ENCODE measurements at places on chromosomes 2 and 18. TPM values are rescaled to one million over a fixed set of nuclear protein-coding genes. Genes with fewer than 3 reads are reported as not detected.

CRYBA2 gene
- not detected for total RNA-seq

CD28 gene
- total RNA-seq: not detected

HS1BP3 gene
- total RNA-seq: 23.8 TPM

LINC00305 gene
- total RNA-seq: not detected

TLX2 gene
- not detected for total RNA-seq

GPR45 gene
- not detected for total RNA-seq

IL36A gene
- total RNA-seq: not detected

SULT1C4 gene
- total RNA-seq: not detected

SLC9A4 gene
- not detected for total RNA-seq

ANKRD30BL gene
- not detected for total RNA-seq

DAPL1 gene
- total RNA-seq: not detected

NT5DC4 gene
- total RNA-seq: not detected

HOXD9 gene
- total RNA-seq: not detected
